Activated T-cell treated with anti-CD3 and anti-CD28 coated beads, Interleukin-2, amount 50 U/mL, for 48 hours (primary cell): ENCODE measurements at places on chromosomes 6 and 20.

DNA sequence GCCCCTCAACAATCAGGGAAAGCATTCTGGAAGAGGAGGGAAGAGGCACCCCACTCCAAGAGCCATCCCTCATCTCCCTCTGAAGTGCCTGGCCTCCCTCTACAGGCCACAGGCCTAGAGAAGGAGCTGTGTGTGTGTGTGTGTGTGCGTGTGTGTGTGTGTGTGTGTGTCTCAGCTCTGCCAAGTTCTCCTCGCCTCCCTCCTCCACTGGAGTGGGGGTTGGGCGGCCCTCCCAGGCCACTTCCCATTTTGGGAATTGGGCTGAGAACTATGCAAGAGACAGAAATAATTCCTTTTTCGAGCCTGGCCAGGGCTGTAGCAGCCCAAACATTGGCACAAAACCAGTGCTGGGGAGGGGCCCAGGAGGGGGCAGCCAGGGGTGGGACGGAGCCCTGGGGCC is 35.7 kb downstream of the KCNB1 start:
- no peak for DNase-seq

DNA sequence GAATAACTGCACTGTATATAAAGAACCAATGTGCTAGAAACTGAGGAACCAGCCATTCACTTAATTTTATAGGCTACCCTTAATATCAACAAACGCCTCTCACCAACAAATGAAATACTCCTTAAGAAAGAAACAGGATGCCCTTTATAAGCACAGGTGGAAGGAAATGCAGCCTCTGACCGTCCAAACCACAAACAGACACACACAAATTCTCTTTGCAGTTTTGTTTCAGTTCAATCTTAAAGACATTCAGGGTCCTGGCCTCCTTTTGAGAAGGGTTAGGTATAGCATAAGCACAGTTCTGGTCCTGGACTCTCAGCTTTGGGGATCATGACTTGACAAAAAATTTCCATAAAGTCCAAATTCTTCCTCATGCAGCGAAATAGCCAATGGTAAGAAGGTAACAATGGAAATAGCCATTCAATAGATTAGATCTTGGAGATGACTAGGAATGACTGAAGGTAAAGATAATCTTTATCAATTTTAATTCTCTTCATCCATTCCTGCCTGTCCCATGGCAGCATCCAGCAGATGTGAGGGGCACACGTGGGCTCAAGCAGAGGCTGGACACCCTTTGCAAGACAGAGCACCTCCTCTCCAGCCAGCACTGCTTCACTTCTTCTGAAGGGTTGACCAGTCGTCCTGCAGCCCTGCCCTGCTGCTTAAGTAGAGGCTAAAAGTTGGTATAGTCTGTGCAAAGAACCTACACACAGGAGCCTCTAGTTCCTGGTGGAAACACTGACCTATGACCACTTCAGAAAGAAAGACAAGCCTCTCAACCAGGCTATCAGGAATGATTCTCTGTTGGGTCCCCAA is 123.9 kb downstream of the CD83 start:
- DNase-seq = no peak

GRCh38 chr6:100050550-100050949 is 56.5 kb upstream of the MCHR2 start:
- no peak for DNase-seq

- no peak for DNase-seq
Measured at GRCh38 chr6:4612636-4613171, 163.5 kb upstream of the CDYL start.

DNA sequence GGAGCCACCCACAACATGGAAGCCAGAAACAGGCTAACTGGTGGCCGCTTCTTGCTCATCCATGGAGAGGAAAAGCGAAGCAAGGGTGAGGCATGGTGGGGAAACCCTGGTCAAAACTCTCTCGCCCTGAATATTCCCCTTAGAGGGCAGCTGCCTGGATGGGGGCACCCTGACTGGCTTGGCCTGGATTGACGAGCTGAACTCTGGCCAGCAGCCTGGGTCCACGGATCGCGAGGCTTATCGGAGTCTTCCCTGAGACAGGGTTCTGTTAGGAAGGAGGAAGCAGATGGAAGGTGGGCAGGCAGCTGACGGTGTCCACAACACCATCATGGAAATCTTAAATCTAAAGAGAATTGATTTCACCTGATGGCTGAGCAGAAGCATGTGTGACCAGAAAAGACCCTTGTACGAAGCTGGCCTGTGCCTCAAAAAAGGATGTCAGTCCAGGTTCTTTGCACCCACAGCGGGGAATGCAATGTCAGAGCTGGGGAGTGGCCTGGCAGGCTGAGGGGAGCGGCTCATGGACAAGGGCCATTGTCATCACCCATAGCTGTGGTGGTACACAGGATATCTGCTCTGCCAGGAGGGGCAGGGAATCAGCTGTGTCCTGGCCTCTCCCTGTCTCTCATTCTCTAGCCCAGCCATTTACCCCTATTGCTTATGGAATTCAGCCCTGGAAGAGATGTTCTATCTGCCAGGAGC is 109.4 kb upstream of the SNX9 start:
- DNase-seq = no peak

DNA sequence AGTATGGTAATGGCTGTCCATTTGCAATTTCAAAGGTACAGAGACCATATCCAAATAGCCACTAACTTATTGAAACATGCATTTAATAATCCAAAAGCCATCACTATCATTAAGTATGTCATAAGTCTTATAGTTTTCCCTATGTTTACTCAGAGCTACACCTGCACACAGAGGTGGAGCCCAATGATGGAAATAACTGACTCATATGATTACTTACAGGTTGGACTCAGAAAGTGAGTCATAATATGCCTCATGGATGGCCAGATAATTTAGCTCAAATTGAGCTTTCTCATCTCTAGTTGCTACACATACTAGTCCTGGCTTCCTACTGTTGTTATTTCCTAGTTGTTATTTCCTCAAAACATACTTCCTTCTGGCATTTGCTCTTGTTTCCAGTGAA is 104.4 kb upstream of the KHDRBS2 start:
- DNase-seq = no peak
